Ecto neural progenitor cell (in vitro differentiated cells): ENCODE measurements at places on chromosomes 13 and 19.

DNA sequence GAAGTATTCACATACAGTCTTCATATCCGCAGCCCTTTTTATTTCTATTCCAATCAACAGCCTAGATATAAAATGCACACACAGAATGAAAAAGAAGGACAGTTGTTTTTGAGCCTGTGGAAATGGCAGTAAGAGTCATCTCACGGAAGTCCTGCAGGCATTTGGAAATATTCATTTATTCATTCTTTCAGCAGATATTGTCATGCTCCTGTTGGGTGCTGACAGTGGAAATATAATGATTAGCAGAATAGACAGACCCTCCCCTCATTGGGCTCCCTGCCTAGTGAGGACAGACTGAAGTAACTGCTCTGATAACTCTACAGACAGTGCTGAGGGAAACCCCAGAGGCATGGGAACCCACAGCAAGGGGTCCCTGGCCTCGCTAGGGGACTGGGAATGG is 392.3 kb downstream of the FOXO1 start:
- DNase-seq = no peak

GRCh38 chr19:17118957-17119356 is 43.4 kb downstream of the MYO9B start:
- no peak for DNase-seq

DNA sequence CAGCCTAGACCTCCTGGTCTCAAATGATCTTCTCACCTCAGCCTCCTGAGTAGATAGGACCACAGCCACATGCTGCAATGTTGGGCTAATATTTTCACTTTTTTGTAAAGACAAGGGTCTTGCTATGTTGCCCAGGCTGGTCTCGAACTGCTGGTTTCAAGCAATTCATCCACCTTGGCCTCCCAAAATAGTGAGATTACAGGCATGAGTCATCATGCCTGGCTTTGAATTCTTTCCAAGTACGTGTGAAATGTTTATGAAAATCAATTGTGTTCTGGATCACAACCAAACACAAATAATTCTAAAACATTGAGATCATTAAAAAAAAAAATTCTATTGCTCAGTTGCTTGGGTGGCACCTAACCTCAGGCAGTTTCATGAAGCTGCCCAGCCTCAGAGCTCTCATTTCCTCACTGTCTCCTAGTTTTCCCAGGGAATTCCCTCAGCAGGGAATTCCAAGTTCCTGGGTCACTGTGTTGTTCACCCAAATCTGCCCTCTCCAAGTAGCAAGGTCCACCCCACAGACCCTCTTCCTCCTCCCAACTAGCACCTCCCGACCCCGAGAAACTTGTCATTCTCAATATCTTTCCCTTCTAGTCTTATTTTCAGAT is 44.8 kb downstream of the ING1 start:
- DNase-seq = no peak

DNA sequence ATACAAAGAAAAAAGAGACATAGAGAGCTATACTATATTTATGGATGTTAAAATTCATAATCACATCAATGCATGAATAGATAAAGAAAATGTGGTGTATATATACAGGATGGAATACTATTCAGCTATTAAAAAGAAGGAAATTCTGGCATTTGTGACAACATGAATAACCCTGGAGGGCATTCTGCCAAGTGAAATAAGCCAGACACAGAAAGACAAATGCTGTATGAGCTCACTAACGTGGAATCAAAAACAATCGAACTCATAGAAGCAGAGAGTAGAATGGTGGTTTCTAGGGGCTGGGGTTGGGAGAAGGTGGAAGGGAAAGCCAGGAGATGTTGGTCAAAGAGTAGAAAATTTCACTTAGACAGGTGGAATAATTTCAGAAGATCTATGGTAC is 24.0 kb downstream of the UTP14C start:
- DNase-seq = no peak

GRCh38 chr13:75353781-75354193 is 128.2 kb downstream of the TBC1D4 start:
- DNase-seq = no peak

DNA sequence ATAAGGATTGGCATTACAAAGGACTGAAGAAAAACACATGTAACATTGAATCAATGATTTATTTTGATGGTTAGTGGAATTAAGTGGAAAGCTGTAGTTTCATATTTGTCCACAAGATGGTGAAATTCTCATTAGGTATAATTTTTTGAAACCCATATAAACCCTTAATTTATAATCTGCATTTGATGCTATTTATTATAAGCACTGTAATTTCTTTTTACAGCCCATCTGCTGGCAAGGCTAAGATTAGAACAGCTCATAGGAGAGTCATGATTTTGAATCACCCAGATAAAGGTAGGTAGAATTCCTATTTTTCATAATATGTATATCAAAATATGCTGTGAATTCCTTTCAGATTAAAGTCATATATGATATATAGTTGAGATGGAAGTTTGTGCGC is 62.2 kb downstream of the DNAJC15 start:
- DNase-seq = no peak

- DNase-seq = no peak
These were observed 61.7 kb downstream of the SPRYD7 start for GRCh38 chr13:49874430-49874829.

DNA sequence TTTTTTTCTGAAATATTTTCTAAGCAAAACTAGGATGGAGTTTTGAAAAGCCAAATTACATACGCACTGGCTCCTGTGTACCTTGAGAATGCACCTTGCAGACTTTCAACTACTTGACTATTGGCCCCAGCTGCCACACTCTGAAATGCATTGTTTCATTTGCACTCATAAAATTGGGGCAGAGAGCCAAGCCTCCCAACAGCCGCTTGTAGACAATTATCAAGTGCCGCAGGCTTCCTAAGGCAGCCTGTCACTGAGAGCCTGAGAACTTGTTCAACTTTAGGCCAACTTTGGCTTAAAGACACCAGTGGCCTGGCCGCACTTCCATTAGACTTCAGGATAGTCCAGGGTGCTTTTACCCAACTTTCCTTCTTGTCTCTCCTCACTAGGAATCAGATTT is 115.7 kb upstream of the STARD13 start:
- no peak for DNase-seq

DNA sequence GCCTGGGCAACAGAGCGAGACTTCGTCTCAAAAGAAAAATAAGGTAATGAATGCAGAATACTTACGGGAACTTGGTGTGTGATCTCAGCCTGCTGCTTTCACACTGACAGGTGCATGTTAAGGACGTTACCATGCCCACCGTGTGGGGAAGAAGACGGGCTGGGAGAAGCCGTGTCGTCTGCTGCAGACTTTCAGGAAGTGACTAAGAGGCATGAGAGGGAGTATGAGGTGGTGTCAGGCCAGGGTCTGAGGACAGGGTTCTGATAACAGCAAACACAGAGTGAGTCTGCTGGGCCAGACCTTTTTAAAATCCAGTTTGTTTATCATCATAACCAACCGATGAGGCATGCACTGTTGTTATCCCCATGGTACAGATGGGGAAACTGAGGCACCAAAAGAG is 13.6 kb upstream of the GALP start:
- DNase-seq = no peak

- no peak for DNase-seq
These were observed 10.8 kb downstream of the NDFIP2 start for GRCh38 chr13:79491715-79492114.

DNA sequence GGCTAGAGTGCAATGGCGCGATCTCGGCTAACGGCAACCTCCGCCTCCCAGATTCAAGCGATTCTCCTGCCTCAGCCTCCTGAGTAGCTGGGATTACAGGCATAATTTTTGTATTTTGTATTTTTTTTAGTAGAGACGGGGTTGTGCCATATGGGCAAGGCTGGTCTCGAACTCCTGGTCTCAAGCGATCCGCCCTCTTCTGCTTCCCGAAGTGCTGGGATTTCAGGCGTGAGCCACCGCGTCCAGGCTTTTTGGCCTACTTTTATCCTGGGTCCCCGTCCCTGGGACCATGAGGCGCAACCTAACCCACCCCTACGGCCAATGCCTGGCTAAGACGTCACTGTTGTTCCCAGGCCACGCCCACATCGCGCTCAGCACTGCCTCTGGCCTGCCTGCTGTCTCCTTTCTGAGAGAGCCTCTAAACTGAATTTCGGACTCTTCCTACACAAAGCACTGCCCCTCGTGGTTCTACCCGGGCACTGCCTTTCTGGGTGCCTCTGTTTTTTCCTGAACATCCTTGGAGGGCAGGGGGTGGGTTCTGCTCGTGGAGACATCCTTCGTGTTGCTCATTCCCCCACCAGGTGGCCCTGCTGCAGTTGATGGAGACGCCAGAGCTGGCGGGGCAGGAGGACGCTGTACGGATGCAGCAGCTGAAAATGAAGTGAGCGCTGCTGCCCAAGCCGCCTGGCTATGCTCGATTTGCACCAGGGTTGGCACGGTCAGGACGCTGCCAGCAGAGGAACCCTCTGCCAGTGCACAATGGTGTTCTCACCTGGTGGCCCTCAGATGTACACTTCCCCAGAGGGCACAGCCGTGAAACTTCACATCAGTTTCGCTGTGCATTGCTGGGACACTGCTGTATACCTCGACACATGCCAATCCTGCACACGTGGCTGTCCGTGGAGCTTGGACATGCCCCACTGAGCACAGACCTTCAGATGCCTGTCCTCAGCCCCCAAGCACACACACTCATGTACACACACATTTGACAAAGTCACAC is 2.0 kb downstream of the REX1BD start:
- peak; percentile 96 for DNase-seq

DNA sequence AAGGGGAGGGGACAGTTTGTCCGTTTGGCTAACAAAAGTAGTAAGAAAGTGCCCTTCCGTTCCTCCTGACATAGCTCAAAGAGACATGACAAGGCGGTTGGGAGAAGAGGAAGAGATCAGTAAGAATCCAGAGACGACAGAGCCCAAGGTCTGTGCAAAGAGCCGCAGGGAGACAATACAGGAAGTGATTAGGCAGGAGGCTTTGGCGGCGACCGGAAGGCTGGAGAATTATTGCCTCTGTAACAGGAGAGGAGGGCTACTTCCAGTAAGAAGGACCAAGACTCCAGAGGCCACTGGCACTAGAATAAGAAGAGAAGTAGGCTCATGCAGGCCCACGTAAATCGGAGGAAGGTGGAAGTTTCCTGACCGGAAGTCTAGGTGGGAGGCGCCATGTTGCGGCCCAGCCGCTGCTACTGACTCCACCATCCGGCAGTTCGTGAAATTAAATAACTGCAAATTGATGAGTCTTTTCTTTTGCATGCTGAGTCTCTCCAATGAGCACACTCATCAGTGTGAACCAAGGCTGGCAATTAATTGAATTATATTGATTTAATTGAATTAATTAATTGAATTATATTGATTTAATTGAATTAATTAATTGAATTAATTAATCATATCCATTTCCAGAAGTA is 9.9 kb downstream of the RFX2 start:
- DNase-seq = no peak

- no peak for DNase-seq
These were observed 27.0 kb upstream of the TPT1 start for GRCh38 chr13:45368005-45368404.

- no peak for DNase-seq
These were observed 231.0 kb downstream of the MYO16 start for GRCh38 chr13:108860418-108860817.

DNA sequence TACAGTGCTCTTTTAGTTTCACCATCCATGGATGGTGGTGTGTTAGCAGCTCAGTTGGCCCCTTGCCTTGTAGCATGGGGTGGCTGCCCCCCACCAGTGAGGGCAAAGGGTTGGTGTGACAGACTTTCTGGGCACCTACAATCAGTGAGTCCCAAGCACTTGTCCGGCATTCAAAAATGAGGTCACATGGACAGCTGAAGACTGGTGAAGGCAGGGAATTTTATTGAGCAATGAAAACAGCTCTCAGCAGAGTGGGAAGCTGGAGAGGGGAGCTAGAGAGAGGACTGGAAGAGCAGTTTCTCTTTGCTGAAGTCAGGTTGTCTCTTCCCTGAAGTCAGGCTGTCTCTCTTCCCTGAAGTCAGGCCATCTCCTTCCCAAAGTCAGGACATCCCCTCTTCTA is 1053.2 kb downstream of the SLITRK1 start:
- no peak for DNase-seq

- no peak for DNase-seq
These were observed 513.1 kb downstream of the SLITRK6 start for GRCh38 chr13:85286081-85286480.

DNA sequence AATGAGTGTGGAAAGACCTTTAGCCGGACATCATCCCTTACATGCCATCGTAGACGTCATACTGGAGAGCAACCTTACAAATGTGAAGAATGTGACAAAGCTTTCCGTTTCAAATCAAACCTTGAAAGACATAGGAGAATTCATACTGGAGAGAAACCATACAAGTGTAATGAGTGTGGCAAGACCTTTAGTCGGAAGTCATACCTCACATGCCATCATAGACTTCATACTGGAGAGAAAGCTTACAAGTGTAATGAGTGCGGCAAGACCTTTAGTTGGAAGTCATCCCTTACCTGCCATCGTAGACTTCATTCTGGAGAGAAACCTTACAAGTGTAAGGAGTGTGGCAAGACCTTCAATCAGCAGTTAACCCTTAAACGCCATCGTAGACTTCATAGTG is 11.7 kb upstream of the ZNF813 start:
- no peak for DNase-seq

DNA sequence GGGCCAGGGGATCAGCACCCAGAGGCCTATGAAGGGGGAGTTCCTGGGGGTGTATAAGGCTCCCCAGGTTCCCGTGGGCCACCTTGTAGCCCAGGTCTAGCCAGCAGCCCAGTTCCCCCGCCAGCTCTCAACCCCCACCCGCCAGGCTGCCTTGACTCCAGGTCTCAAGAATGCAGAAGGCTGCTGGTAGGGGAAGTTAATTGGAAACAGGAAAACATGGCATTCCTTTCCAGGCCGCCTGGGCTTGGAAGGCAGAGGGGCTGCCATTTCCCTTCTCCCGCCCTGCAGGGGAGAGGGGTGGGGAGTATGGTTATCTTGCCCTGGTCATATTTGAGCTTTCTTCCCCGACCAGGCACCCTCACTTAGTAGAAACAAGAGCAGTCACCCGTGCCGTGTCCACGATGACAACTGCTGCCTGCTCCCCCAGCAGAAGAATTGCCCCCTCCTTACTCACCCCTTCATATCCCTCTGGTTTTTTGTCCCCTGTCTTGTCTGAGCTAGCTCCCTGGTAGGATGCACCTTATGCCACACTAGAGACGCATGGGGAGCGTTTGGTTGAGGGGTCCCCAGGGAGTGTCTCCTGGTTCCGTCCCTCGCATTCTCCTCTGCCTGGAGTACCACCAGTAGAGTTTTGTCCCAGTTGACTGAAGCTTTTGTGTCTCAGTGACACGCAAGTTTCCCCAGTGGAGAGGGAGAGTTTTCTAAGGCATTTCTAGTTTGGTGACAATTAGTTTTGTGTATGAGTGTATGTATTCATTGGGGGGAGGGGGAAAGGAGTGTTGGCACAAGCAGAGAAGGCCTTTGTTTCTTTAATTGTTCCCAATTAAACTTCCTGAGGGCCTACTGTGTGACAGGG is 4.5 kb downstream of the BICRA start:
- peak; percentile 68 for DNase-seq

DNA sequence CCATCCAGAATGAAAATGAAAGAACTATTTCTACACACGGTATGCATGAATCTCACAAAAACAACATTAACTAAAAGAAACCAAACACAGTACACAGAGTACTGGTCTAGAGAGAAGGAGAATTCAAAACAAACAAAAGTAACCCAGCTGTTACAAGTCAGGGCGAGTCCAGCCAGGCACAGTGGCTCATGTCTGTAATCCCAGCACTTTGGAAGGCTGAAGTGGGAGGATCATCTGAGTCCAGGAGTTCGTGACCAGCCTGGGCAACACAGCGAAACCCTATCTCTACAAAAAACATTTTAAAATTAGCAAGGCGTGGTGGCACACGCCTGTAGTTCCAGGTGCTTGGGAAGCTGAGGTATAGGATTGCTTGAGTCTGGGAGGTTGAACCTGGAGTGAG is 1.7 kb upstream of the PSMC4 start:
- DNase-seq = no peak

- DNase-seq = no peak
These were observed 908.2 kb downstream of the EFNB2 start for GRCh38 chr13:105627270-105627669.

GRCh38 chr13:92681239-92681638 is 545.4 kb upstream of the GPC6 start:
- no peak for DNase-seq
